Activated T-helper 2 cell treated with anti-CD3 and anti-CD28 coated beads, Interferon-gamma antibody, Interleukin-2, Interleukin-4, amounts not matched to agents 10 μg/mL and 5 μg/mL and 100 μg/mL, durations not matched to agents 14 hours and 24 hours and 36 hours (primary cell): ENCODE measurements at places on chromosomes 5 and 9. TPM values are rescaled to one million over a fixed set of nuclear protein-coding genes. Genes with fewer than 3 reads are reported as not detected.

DNA sequence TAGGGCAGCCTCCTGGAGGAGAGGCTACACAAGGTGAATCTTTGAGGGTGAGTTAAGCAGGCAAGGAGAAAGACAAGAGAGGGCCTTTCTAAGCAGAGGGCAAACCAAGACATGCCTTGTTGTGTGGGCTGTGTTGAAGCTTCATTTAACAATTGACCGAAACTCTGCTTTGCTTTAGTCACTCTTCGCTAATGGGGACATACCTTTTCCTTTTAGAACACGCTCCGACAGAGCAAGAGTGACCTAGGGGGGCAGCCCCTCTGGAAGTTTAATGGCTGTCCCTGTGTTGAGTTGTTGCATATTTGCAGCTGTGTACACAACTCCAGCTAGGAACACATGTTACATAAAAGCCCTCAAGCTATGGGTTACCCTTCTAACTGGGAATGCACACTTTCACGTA lies 218.1 kb upstream of the WWC1 start:
- no peak for DNase-seq

GRCh38 chr9:89178830-89179539 lies 367 bp upstream of the SHC3 start:
- DNase-seq: no peak

GRCh38 chr5:51383131-51384121 lies at the start of gene ISL1:
Gene ISL1 (plus strand): TSS chr5:51383448. CDS start chr5:51383672, 224 bp downstream.
- DNase-seq: no peak

- DNase-seq: no peak
Measured at GRCh38 chr5:3091040-3091774, 339.7 kb upstream of the IRX2 start.

Gene MEIKIN
- not detected in 2 replicates for total RNA-seq

GRCh38 chr9:27618066-27618465 lies 44.8 kb upstream of the C9orf72 start:
- no peak for DNase-seq

DNA sequence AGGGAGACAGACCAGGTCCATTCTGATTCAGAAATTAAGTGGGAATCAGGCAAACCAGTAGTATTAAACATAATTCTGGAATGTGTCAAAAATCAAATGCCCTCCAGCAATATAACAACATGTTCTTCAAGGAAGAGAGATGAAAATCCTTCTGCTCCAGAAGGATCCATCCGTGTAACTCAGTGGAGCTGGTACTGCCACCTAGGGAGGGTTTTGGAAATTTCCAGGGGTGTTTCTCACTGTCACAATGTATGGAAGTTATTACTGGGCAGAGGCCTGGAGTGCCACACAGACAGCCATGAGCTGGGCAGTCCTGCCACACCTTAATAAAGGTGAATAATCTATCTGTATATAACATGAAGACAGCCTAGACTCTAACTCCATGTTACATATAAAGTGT lies 87.5 kb downstream of the TTLL11 start:
- DNase-seq: no peak

Gene GPR151
- total RNA-seq: not detected in 2 replicates

Gene BRINP1
- total RNA-seq: not detected in 2 replicates
